ENCODE measurements at places on chromosomes 5 and 9.

- DNase-seq = no peak
Measured at GRCh38 chr5:151448038-151448985, 909 bp downstream of the SLC36A1 start.

GRCh38 chr9:123460091-123460490 lies 104.1 kb downstream of the CRB2 start:
- no peak for DNase-seq

- no peak for DNase-seq
Measured at GRCh38 chr5:78586251-78586650, 62.3 kb downstream of the LHFPL2 start.

GRCh38 chr5:40798012-40798800 lies at the start of gene PRKAA1:
Gene PRKAA1 (minus strand): TSS chr5:40798374. CDS start chr5:40798189, 185 bp downstream.
- DNase-seq = peak; percentile 91

GRCh38 chr5:16573401-16573800 lies 43.4 kb downstream of the RETREG1 start:
- DNase-seq = no peak

Data from activated CD8-positive, alpha-beta memory T cell treated with anti-CD3 and anti-CD28 coated beads, Interleukin-2, amount 50 U/mL, for 48 hours (primary cell).